Mesothelial cell of epicardium (in vitro differentiated cells): ENCODE measurements at places on chromosomes 3 and 15. TPM values are rescaled to one million over a fixed set of nuclear protein-coding genes. Genes with fewer than 3 reads are reported as not detected.
A peak's percentile ranks its signal among the peaks of the same experiment; 100 is the strongest.

DNA sequence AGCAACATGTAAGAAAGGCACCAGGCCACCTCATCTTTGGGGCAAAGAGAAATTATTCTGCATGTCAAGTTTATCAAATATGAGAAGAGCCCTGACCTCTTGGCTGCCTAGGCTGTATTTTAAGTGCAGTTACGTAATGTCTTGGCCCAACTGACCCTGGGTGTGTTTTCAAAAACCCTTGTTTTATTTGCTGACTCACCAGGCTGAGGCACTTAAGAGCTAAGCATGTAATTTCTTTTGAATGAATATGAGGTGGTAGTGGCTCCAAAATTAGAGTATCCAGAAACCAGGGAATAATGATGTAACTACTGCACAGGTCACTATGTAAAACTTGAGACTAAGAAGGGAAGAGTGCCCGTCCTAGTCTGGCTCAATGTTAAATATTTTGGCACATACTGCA, 24.3 kb downstream of the PGPEP1L start:
- H3K4me3 ChIP-seq, result no peak overlapping the region
- H3K36me3 ChIP-seq, result no peaks in the 10 kb centered on the region
- no peak overlapping the region for H3K27ac ChIP-seq
- H3K27me3 ChIP-seq, result no peaks in the 10 kb centered on the region

GRCh38 chr3:133805702-133806475, at the start of gene SRPRB:
Gene SRPRB (plus strand): TSS chr3:133805815. CDS start chr3:133805849, 34 bp downstream.
- peak within 1 kb of the TSS; percentile 85 for H3K27ac ChIP-seq
- peaks cover 20% of the 10 kb centered on the region for H3K27me3 ChIP-seq
- DNase-seq, result peak; percentile 94
- peaks cover 14% of the 10 kb centered on the region for H3K4me1 ChIP-seq

GRCh38 chr3:197730200-197730599, 6.5 kb downstream of the RUBCN start:
- H3K36me3 ChIP-seq, result peaks cover 5% of the 10 kb centered on the region
- no peak for DNase-seq
- H3K27me3 ChIP-seq, result no peaks in the 10 kb centered on the region
- peak overlapping the region; percentile 59 for H3K27ac ChIP-seq

The WNT5A gene
- 59.0 to 63.8 TPM (median 61.7 TPM) in 3 replicates for total RNA-seq

DNA sequence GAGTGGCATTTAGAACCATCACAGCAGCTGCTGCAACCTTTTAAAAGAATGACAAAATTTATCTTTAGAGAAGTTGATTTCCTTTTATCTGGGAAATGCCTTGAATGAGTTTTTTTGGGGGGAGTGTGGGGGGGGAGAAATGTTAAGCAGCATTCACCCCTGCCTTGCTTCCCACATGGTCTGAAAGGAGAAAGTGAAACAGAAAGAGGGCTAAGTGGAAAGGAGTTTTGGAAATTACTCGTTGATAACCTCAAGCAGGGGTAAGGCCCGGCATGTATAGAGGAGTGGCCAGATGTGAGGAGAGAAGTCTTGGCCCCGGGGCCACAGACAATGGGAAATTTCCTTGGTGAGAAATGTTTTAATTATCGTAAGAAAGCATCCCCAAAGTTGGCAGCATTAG, 23.5 kb downstream of the B3GALNT1 start:
- H3K4me1 ChIP-seq, result no peaks in the 10 kb centered on the region
- no peak for DNase-seq
- no peaks in the 10 kb centered on the region for H3K27me3 ChIP-seq

The FURIN gene
- total RNA-seq, result 97.7 to 98.8 TPM (median 98.8 TPM) in 3 replicates

- peaks cover 36% of the 10 kb centered on the region for H3K4me1 ChIP-seq
- no peaks in the 10 kb centered on the region for H3K27me3 ChIP-seq
- no peak overlapping the region for H3K4me3 ChIP-seq
- H3K36me3 ChIP-seq, result no peaks in the 10 kb centered on the region
- no peak overlapping the region for H3K27ac ChIP-seq
Measured at GRCh38 chr3:18237251-18238005, 187.7 kb downstream of the SATB1 start.

GRCh38 chr3:134066158-134066541, 36.4 kb upstream of the SLCO2A1 start:
- H3K27ac ChIP-seq, result no peak overlapping the region
- no peaks in the 10 kb centered on the region for H3K36me3 ChIP-seq

GRCh38 chr3:180698760-180699270, 19.5 kb upstream of the CCDC39 start:
- no peak overlapping the region for H3K27ac ChIP-seq
- DNase-seq, result no peak
- H3K27me3 ChIP-seq, result peaks cover 17% of the 10 kb centered on the region
- no peaks in the 10 kb centered on the region for H3K4me1 ChIP-seq

The PGBD4 gene
- total RNA-seq, result 1.4 to 1.5 TPM (median 1.5 TPM) in 3 replicates

The NECTIN3 gene
- total RNA-seq, result 26.1 to 28.3 TPM (median 27.3 TPM) in 3 replicates

GRCh38 chr15:72184165-72184811, 13.3 kb downstream of the GRAMD2A start:
- H3K27ac ChIP-seq, result no peak overlapping the region
- H3K4me1 ChIP-seq, result peaks cover 4% of the 10 kb centered on the region
- DNase-seq, result no peak
- no peaks in the 10 kb centered on the region for H3K36me3 ChIP-seq
- H3K27me3 ChIP-seq, result peaks cover 15% of the 10 kb centered on the region
- peak overlapping the region; percentile 40 for H3K4me3 ChIP-seq

The TICRR gene
- 9.1 to 10.2 TPM (median 9.9 TPM) in 3 replicates for total RNA-seq

The DAPK2 gene
- 1.2 to 2.6 TPM (median 2.2 TPM) in 3 replicates for total RNA-seq

The SEMA3B gene
- total RNA-seq, result 166 to 179 TPM (median 177 TPM) in 3 replicates

DNA sequence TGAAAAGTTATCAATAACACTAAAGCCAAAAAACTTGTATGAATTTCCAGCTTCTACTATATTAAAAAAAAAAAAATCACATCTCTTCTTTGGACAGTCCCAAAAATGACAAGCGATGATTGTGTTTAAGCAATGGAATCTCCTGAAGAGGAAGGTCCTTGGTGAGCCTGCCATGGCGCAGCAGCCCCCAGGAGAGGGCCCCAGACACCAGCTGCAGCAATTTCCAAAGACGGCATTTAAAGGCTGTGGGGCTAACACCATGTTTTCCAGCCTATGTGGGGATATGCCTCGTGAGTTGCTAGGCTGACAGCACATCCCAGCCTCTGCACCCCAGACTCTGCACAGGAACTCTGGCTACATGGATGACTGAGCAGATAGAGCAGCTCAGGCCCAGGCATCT, 14.7 kb downstream of the SKIC8 start:
- H3K4me1 ChIP-seq, result no peaks in the 10 kb centered on the region
- H3K36me3 ChIP-seq, result peaks cover 23% of the 10 kb centered on the region
- no peak for DNase-seq

DNA sequence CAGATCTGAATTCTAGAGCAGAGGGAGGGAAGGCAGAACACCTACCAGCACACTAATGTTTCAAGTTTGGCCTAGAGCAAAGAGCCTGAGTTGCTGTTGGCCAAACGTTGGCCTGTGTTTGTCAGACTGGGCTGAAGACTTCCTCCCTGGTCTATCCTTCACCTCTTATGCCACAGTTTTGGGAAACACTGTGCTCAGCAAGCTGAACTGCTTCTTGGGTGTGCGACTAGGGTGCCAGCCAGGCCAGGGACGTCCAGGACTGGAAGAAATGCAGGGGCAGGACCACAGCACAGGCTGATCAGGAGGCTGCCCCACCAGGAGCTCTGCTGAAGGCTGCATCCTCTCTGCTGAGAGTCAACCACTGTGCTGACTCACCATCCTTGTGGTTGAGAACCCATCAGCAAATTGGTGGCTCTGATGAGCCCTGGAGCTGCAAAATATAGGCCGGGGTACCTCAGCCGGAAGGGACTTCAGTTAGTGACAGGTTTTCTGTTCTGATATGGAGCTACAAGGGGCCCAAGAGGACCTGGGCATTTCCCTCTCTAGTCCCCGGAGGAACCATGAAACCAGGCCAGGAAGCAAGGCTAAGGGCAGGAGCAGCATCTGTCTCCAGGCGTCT, 131.6 kb upstream of the RASGRP1 start:
- no peak overlapping the region for H3K4me3 ChIP-seq
- H3K36me3 ChIP-seq, result no peaks in the 10 kb centered on the region
